ENCODE measurements at places on chromosomes 7 and 10.
A peak's percentile ranks its signal among the peaks of the same experiment; 100 is the strongest.

DNA sequence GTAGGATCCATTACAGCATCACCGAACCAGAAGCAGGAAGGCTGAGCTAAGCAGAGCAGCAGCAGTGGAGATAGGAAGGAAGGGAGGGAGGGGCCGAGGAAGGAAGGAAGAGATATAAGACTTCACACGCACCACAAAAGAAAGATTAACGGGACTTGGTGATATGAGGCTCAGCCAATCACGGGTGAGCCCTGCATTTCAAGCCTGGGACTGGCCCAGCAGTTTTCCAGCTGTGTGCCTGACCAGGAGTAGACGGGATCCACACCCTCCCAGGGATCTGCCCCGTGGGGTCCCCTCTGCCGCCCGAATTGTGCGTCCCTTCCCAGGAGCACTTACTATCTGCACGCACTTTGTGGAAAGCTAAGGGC, 16.2 kb downstream of the ATG9B start:
- no peak for DNase-seq

- peak; percentile 37 for DNase-seq
Observed at GRCh38 chr7:78226059-78226719, 427.6 kb downstream of the PHTF2 start.

DNA sequence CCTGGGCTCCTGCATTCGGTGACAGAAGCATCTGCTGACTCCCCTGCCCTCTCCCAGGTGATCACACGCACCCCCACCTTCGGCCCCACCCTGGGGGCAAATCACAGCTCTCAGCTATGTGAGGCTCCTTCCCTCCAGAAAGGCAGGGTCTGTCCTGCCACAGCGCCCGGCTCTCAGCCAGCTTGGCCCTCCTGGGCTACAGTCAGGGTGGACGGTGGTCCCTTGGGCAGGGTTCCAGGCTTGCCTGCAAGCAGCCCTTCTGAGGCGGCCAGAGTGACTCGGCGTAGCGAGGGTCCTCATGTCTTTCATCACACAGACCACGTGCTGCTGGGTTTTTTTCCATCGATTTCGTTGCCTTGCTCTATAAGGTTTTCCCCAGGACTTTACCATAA, 53.6 kb upstream of the EBF3 start:
- no peak for DNase-seq

GRCh38 chr7:79132844-79133451, 320.5 kb downstream of the MAGI2 start:
- no peak for DNase-seq

DNA sequence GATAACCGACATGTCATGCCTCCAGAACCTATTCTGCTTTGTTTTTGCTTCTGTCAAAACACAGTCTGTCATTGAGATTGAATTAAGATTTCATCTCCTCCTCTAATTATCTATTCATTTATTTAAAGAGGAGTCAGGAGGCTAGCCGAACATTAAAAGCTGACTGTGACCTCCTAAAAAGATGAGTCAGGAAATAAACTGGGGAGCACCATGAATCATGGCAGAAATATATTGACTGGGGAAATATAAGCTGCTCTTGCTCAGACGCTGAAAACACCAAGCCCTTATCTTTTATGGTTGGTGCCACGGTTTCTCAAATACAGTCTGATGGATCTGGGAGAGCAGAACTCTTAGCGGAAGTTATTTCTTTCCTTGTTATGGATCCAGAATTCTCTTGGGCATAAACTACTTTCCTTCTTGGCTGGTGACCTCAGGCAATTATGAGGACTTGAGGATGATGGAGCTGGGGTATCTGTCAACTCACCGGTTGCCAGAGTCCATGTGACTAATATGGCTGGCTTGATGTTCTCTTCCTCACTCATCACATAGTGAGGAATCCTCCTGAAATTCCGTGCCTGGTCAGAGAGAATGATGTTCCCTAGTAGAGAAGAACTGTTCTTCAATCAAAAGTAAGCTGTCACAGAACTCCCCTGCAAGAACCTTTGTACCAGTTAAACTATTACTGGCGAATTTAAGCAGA, 307.6 kb upstream of the PHYHIPL start:
- DNase-seq = no peak

- no peak for DNase-seq
Observed at GRCh38 chr10:51911723-51912122, 212.3 kb upstream of the CSTF2T start.

GRCh38 chr10:99450156-99450555, 19.7 kb upstream of the GOT1 start:
- DNase-seq = no peak

- DNase-seq = no peak
Observed at GRCh38 chr7:54888067-54888733, 129.2 kb upstream of the SEC61G start.

- DNase-seq = no peak
Observed at GRCh38 chr10:20999699-21000098, 102.6 kb upstream of the NEBL start.

- DNase-seq = peak; percentile 40
Observed at GRCh38 chr10:11177926-11178471, 160.3 kb downstream of the CELF2 start.

DNA sequence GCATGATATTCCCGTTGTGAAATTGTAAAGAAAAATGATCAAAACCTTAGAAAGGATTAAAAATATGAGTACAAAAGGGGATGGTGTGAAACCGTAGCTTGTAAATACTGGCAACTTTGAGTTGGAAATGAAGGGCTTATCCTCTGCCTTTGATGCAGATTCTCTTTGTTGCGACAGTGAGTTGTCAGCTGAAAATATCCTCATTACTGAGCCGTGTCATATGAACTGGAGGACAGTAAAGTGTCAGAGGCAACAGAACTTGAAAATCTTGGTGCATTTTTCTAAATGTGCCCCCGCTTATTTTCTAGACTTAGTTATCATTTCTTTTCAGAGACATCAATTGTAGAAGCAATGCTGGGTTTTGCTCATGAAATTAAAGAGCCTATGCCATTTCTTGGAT, 170.5 kb upstream of the NPS start:
- DNase-seq = no peak

DNA sequence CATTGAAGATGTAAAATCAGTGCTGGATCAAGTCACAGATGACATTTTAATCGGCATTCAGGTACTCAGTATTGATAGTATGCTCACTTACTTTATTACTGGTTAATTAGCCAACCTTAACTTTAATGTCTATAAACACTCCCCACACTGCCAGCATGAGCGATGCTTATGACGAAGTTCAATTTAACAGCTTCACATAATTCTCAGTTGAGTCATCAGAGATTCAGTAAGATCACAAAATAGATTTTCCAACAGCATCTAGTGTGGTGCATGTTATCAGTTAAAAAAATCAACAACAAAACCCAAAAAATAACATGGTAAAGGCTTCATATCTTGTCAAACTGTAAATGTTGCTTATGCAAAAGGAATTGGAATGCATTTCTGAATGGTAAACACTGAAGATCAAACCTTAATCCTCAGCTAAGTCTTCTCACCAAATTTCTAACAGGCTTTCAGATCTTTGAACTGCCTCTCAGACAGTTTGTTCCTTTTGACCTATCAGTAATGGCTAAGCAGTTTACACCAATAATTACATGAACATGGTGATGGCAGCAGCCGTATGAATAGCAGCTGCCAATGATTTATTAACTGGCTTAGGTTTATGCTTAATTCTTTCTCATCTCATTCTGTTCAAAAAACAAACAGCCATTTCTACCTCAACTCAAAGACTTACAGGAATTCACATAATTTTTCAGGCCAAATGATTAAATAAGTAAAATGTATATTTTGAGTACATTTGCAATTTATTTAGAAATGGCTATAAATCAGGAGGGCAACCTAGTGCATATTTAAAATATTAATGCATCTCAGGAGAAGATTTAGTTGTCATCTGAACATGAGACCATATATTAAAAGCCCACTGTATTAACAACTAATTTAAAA, 98.5 kb downstream of the CABCOCO1 start:
- no peak for DNase-seq

- no peak for DNase-seq
Observed at GRCh38 chr7:7014827-7015595, 167.3 kb upstream of the C1GALT1 start.
